ENCODE measurements at places on chromosomes 7 and 10.

DNA sequence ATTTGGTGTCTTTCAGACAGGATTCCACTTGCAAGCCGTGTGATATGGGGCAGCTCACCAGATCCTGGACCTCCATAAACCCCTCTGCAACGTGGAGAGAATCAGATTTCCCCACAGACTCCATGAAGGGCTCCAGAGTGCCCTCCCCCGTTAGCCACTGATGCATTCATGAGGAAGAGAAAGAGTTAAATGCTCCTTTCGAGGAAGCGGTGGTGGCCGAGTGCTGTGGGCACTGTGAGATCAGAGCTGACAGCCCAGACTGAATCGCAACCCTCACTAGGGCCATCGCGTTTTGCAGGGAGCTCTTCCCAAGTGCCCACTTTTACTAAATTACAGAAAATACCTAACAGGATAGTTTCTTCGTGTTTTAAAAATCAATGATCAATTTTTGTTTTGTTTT, 226.3 kb upstream of the ZNF32 start:
- no peak for DNase-seq

GRCh38 chr7:112089551-112089950, 116.6 kb downstream of the DOCK4 start:
- no peak for DNase-seq

DNA sequence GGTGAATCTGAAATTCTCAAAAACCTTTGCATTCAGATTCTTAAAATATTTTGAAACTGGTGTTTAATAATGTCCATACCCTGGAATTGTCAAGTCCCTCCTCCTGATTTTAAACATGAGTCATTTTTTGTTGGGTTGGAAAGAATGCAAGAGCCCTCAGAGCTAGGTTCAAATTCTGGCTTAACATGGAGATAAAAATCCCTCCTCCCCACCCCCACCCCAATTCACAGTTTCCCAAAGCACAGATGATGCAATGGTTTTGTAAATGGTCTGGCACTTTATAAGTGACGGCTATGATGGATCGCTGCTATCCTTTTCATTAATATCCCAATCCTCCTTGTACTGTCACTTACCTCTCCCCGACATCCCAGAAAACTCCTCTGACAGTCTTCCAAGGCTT, 332.8 kb downstream of the PLXNA4 start:
- DNase-seq: no peak

DNA sequence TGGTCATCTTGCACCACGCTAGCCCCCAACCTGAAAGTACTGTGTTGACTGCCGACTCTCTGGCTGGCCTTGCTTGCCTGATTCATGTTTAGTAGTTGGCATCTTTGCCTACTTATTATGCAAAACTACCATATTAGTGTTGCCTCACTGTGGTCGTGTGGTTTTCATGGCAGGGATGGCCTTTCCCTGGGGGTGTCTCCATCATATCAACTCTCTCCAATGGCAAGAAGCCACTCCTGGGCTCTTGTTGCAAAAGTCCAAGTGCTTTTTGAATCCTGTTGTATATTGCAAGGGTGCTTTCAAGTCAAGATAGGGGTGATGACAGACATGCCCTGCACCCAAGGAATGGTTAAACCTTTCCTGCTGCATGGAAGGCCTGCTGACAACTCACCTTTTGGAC, 39.4 kb downstream of the ABLIM1 start:
- DNase-seq: no peak

GRCh38 chr7:143456992-143457793, 13.9 kb downstream of the TAS2R60 start:
- DNase-seq: no peak

DNA sequence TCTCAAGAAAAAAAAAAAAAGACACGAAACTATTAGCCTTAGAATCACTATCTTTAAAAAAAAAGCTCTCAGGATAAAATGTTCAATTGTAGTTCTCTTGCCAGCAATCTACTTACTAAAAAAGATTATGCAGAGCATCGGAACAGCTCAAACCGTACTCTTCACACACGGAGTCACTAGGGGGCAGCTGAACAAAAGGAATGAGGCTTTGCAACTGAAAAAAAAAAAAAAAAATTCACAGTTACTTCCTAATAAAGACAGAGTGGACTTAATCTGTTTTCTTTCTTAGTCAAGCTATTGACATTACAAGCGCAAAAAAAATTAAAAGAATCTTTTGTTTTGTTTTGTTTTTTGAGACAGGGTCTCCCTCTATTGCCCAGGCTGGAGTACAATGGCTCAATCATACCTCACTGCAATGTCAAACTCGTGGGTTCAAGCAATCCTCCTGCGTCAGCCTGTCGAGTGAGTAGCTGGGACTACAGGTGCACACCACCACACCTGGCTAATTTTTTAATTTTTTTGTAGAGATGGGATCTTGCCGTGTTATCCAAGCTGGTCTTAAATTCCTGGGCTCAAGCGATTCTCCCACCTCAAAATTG, 11.5 kb downstream of the PMS2 start:
- DNase-seq: peak; percentile 57

DNA sequence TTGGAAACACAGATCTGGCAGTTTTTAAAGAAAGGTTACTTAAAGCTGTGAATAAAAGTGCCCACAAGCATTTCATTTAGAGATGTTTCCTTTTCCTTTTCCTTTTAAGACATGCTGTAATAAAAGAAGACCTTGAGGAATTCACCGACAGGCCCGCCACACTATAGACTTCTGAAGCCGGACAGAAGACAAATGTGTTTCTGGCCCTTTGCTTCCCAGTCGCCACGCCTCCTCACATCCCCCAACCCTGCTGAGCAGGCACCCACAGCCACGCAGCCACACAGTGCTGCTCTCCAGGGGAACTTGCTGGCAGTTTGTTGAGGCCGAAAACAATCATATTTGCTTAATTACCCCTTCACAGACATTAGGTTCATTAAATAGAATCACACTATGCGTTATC, 83.4 kb downstream of the SLC25A13 start:
- DNase-seq: no peak

DNA sequence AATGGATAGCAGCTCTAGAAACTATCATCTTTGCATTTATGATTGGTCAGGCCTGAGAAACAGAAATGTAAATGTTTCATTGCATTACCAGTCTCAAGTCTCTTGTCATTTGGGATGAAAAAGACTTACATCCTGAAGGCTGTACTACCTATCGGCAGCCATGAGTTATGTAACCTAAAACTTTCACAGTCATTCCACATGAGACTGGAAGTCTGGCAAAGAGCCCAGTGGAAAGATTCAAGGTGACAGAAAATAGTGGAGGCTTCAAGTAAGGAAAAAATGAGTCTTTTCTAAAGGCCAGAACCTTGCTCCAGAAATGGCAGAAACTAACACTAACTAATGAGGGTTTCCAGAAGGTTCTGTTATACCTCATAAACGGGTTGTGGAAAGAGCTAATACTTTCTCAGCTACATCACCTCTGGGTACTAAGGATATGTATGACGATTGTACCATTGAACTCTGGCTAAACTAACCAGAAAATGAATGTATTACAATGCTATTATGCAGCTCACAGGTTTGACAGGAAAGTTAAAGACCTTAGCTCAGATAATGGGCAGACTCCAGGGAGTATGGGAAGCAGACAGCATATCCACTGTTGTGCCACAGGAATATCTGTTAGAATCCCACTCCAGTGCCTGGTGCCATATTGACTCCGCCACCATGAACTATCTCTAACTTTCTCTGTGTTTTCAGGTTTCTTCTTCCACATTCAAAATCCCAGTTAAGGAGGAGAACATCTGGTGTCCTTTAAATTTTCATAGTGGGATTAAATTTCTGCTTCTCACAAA, 41.7 kb upstream of the DYNC1I1 start:
- no peak for DNase-seq

- peak; percentile 42 for DNase-seq
These were observed 215.7 kb downstream of the BAMBI start for GRCh38 chr10:28892818-28893547.

GRCh38 chr10:3265088-3265487, 92.5 kb upstream of the PITRM1 start:
- DNase-seq: peak; percentile 82

GRCh38 chr7:26141077-26141476, 10.9 kb upstream of the NFE2L3 start:
- DNase-seq: no peak

Data from kidney tubule cell (primary cell).